Activated T-helper 1 cell treated with anti-CD3 and anti-CD28 coated beads, Interleukin-12 subunit alpha, Interleukin-12 subunit beta, Interleukin-2, Interleukin-4 antibody, amounts not matched to agents 30 ng/mL and 10 ng/mL and 1 ng/mL, durations not matched to agents 14 hours and 24 hours and 36 hours (primary cell): ENCODE measurements at places on chromosomes 12 and 14. TPM values are rescaled to one million over a fixed set of nuclear protein-coding genes. Genes with fewer than 3 reads are reported as not detected.
A peak's percentile ranks its signal among the peaks of the same experiment; 100 is the strongest.

- H3K4me3 ChIP-seq = no peak overlapping the region
- H3K27me3 ChIP-seq = peaks cover 48% of the 10 kb centered on the region
- no peak for DNase-seq
- no peaks in the 10 kb centered on the region for H3K4me1 ChIP-seq
- H3K36me3 ChIP-seq = no peaks in the 10 kb centered on the region
Observed at GRCh38 chr12:45049912-45050750, 768 bp downstream of the DBX2 start.

- peaks cover 1% of the 10 kb centered on the region for H3K27me3 ChIP-seq
- no peak overlapping the region for H3K4me3 ChIP-seq
- H3K4me1 ChIP-seq = peaks cover 30% of the 10 kb centered on the region
- H3K27ac ChIP-seq = no peak overlapping the region
Observed at GRCh38 chr12:93583627-93584392, 11.3 kb downstream of the SOCS2 start.

- no peak for DNase-seq
- H3K36me3 ChIP-seq = no peaks in the 10 kb centered on the region
- no peaks in the 10 kb centered on the region for H3K4me1 ChIP-seq
- H3K27ac ChIP-seq = no peak overlapping the region
Observed at GRCh38 chr14:23154964-23155587, 28.4 kb downstream of the SLC7A8 start.

DNA sequence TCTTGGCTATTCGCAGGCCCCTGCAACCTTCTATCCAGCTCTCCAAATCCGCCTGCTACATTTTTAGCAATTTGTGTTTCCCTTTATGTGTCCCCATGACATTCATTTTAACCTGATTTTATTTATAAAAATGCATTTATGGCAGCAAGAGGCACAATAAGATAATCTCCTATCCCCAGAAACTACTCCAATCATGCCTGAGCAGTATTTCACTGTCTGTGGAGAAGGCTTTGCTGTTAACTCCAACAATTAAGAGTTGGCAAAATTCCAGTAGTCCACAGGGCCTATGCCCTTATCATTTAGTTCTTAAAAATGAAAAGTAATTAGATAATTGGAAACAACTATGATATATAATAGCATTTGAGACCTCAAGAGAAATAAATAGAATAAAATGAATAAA lies 462.4 kb downstream of the TRHDE start:
- no peak for DNase-seq
- H3K4me1 ChIP-seq = no peaks in the 10 kb centered on the region
- no peaks in the 10 kb centered on the region for H3K27me3 ChIP-seq

DNA sequence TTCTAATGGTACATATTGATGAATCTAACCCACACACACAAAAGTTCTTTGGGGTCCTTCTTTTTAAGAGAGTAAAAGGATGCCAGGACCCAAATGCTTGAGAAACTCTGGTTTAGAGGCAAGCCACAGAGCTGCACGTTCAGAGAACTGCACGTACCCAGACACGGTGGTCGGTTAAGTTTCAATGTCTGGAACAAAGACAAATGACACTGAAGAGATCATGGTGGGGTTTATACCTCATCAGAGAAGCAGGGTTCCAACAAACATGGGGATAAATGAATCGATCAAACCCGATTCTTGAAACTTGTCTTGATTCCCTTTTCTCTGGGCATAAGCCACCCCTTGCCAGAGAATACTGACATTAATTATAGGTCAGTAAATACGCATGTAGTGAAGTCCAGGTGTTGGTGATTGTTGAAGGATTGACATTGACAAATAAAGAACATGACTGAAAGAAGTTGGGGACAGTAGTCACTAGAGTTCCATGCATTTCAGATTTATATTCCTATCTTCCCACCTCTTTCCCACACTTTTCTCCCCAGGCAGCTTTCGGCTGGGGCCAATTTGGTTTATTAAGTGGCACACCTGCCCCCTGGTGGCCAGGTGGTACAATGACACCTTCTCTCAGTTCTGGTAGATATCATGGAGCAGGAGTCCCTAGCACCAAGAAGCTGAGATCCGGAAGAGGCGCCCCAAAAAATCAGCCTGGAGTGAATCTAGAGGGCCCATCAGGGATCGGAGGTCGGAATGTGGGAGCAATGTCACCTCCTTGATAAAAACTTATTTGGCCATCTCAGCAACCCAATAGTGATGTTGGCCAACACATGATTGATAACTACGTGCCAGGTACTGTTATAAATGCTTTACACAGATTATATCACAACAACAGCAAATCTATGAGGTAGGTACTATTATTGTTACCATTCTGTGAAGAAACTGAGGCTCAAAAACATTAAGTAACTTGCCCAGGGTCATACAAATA lies 17.8 kb upstream of the HDAC7 start:
- peak overlapping the region; percentile 67 for H3K27ac ChIP-seq
- DNase-seq = peak; percentile 41
- peaks cover 9% of the 10 kb centered on the region for H3K36me3 ChIP-seq

- H3K27me3 ChIP-seq = peaks cover 53% of the 10 kb centered on the region
- peak overlapping the region; percentile 95 for H3K4me3 ChIP-seq
- DNase-seq = peak; percentile 13
Observed at GRCh38 chr14:72892879-72893635, 844 bp downstream of the DPF3 start.

DNA sequence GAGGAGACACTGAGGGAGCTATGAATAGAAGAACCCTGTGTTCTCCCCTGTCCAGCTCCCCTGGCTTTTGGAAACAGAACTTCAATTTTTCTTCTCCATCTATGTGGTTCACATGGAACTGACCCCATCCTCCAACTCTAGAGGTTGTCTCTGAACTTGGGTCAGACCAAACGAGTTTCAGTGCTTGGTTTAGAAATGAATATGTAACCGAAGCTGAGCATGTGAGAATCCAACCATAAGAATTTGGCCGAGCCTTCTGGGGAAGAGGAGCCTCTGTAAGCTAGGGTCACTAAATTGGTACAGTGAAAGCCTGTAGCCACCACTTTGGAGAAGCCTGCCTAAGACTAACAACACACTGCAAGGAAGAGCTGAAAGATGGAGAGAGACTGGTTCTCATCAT lies 464.4 kb downstream of the ZFP36L1 start:
- H3K4me3 ChIP-seq = no peak overlapping the region
- no peak for DNase-seq
- no peaks in the 10 kb centered on the region for H3K27me3 ChIP-seq
- no peaks in the 10 kb centered on the region for H3K36me3 ChIP-seq
- no peak overlapping the region for H3K27ac ChIP-seq

DNA sequence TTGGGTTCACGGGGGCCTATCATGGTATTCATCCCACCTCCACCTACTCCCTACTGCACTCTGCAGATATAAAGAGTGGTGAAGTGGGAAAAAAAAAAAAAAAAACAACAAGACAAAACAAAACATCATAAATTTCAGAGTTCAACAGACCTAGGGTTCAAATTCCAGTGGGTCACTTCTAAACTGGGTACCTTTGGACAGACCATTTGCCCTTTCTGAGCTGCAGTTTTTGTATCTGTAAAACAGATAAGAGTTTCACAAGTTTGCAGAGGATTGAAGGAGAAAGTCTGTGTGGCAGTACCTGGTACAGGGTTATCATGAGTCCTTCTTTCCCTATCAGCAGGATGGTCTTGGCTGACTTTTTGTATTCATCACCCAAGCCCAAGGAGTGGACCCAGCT lies 211.2 kb upstream of the EEA1 start:
- peaks cover 22% of the 10 kb centered on the region for H3K4me1 ChIP-seq
- peaks cover 4% of the 10 kb centered on the region for H3K27me3 ChIP-seq
- H3K36me3 ChIP-seq = no peaks in the 10 kb centered on the region
- H3K27ac ChIP-seq = no peak overlapping the region
- no peak for DNase-seq

- no peak for DNase-seq
- no peaks in the 10 kb centered on the region for H3K36me3 ChIP-seq
- H3K4me3 ChIP-seq = no peak overlapping the region
- H3K27ac ChIP-seq = no peak overlapping the region
- peaks cover 53% of the 10 kb centered on the region for H3K27me3 ChIP-seq
Observed at GRCh38 chr12:52231305-52232202, 1.5 kb upstream of the KRT7 start.

GRCh38 chr14:98888927-98889835 lies 382.8 kb downstream of the BCL11B start:
- no peak overlapping the region for H3K4me3 ChIP-seq
- H3K27me3 ChIP-seq = peaks cover 6% of the 10 kb centered on the region
- H3K4me1 ChIP-seq = no peaks in the 10 kb centered on the region

- H3K4me1 ChIP-seq = peaks cover 28% of the 10 kb centered on the region
- no peak overlapping the region for H3K4me3 ChIP-seq
- peaks cover 7% of the 10 kb centered on the region for H3K27me3 ChIP-seq
- DNase-seq = peak; percentile 3
Observed at GRCh38 chr14:71289536-71289935, 382.3 kb downstream of the PCNX1 start.

DNA sequence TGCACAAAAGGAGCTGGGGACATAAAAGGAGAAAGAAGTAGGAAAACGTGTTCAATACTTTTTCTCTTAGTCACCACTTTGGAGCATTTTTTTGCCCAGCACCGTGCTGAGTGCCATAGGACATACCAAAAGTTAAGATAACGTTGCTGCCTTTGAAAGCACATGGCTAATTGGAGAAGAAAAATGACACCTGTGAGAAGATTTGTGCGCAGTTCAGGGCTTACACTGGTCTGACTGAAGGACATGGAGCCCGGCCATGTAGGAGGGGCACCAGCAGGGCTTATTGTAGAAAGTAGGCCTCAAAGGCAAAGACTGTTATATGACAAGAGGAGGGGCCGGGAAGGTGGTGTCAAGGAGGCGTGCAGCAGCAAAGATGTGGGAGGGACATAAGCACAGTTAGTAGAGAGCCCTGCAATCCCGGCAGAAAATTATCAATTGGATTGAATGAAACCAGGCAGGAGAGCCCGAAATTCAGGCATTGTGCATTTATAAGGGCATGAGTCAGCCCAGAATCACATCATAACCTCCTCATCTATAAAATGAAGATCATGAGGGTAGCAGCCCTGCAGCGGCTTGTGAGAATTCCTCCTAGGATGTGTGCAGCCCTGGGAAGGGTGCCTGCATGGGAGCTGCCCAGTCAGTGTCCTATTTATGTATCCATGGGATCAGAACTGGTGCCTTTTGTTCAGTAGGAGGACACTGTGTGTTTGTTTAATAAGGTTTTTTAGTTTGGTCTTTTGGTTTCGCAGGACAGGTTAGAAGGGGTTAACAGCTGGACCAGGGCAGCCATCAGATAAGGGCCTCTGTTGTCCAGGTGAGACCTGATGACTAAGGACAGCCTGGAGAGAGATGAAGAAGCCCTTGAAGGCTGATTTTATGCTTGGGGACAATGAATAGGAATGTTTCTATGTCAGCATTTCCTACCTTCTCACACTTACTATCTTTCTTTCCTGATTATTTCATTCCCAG lies 122.4 kb downstream of the GPR135 start:
- H3K27me3 ChIP-seq = no peaks in the 10 kb centered on the region
- H3K4me3 ChIP-seq = no peak overlapping the region
- peaks cover 3% of the 10 kb centered on the region for H3K36me3 ChIP-seq
- H3K4me1 ChIP-seq = no peaks in the 10 kb centered on the region

GRCh38 chr14:24839617-24840203 lies 205.7 kb upstream of the GZMB start:
- H3K4me1 ChIP-seq = no peaks in the 10 kb centered on the region
- H3K27ac ChIP-seq = no peak overlapping the region
- DNase-seq = no peak
- H3K27me3 ChIP-seq = peaks cover 4% of the 10 kb centered on the region
- H3K36me3 ChIP-seq = no peaks in the 10 kb centered on the region

DNA sequence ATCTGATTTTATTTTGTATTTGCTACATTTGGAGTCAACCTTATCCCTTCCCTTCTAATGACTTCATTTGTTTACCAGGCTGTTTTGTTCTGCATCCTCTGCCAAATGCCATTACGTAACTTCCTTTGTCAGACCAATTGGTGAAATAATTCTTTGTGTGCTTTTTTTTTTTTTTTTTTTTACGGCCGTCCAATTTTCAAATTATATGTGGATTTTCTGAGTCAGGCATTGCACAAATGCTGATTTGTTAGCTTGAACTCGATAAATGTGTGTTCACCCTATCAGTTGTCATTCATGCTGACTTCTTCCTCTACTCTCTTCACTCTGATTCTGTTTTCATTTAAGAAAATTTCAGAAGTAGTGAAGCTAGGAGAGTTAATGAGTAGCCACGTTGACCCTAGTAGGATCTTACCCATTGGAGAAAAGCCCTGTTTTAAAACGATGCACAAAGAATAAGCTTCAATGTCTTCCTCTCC lies 386.2 kb downstream of the DIO2 start:
- H3K4me1 ChIP-seq = no peaks in the 10 kb centered on the region
- no peaks in the 10 kb centered on the region for H3K36me3 ChIP-seq
- no peak for DNase-seq
- no peak overlapping the region for H3K27ac ChIP-seq

Gene SPX
- total RNA-seq = 0.49 and 1.0 TPM in 2 replicates

Gene SERPINA9
- total RNA-seq = not detected in 2 replicates

Gene SERPINA5
- total RNA-seq = not detected in 2 replicates

Gene SLC38A2
- 157 and 161 TPM in 2 replicates for total RNA-seq

Gene SPIC
- not detected in 2 replicates for total RNA-seq

Gene A2ML1
- not detected in 2 replicates for total RNA-seq
